Psoas muscle (tissue), 8 donors: ENCODE measurements at places on chromosomes 11 and 22. TPM values are rescaled to one million over a fixed set of nuclear protein-coding genes. Genes with fewer than 3 reads are reported as not detected.

CYP2D6 gene
- total RNA-seq, result 0.26 TPM

ATG16L2 gene
- 9.6 TPM for total RNA-seq

CARD18 gene
- not detected for total RNA-seq

DDI1 gene
- total RNA-seq, result not detected

CNTF gene
- total RNA-seq, result 3.5 TPM

APLNR gene
- 4.3 TPM for total RNA-seq

VWCE gene
- 0.98 TPM for total RNA-seq

PRDM11 gene
- 7.3 TPM for total RNA-seq

SPI1 gene
- 5.5 TPM for total RNA-seq

PPP2R1B gene
- total RNA-seq, result 8.1 TPM

SLC25A45 gene
- 8.8 TPM for total RNA-seq

MOGAT2 gene
- total RNA-seq, result not detected

PSMD13 gene
- 108 TPM for total RNA-seq

RPUSD4 gene
- 90.7 TPM for total RNA-seq

CTNND1 gene
- total RNA-seq, result 33.2 TPM

- DNase-seq, result no peak
These were observed at the start of gene ADM2 for GRCh38 chr22:50481440-50482106. Gene ADM2 (plus strand): TSS chr22:50481543. CDS start chr22:50481848, 305 bp downstream.

- no peak for DNase-seq
These were observed 79.3 kb downstream of the MICAL2 start for GRCh38 chr11:12189543-12190235.

DNA sequence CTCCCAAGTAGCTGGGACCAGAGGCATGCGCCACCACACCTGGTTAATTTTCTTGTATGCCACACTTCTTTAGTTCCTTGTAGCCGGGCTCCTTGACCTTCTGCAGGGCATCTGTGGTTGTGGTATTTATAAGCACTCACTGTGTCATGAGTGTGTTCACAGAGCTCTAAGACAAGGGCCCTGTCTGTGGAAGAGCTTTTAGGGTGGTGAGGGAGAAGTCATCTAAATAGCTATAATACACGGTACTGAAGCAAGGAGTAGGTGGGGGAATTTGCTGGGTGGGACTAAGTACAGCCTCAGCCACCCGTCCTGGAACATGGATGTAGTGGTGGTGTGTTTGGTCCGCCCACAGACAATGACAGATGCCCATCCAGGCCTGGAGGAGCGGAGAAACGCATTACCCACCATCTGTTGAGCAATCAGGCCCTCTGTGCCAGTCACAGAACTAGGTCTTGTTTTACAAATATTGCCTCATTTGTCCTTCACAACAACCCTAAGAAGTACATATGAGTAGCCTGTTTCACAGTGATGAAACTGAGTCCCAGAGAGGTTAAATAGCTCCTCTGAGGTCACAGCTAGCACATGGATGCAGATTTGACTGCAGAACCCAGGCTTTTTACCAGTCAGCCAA is 10.1 kb downstream of the ACO2 start:
- peak; percentile 79 for DNase-seq

DNA sequence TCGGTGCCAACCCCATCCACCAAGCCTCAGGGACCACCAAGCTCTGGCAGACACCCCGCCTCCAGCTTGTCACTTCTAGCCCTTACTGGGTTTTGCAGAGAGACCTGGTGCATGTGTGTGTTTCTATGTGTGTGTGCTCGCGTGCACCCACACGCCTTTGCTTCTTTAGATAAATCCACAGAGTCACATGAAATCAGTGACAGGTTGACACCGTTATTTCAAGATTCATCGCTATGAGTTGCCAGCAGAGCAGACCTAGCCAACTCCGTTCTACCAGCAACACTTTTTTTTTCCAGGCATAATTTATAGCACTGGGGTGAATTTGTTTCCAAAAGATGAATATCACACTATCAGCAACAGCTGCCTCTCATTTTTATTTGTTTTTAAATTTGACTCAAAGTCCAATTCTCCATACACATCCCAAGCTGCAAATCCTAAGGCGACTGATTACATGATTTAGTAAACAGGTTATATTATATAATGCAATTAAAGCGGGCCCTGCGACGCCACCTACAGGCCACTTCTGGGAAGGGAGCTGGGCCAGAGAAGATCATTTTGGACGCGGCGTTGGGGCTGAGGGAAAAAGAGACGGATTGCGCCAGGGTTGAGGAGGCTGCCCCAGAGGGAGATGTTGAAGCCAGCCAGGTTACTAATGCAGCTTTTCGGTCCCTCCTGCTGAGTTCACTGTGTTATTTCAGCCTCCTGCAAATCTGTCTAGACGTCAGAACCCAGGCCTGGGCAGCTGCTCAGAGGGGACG is 150.5 kb downstream of the FEZ1 start:
- DNase-seq, result peak; percentile 93

DNA sequence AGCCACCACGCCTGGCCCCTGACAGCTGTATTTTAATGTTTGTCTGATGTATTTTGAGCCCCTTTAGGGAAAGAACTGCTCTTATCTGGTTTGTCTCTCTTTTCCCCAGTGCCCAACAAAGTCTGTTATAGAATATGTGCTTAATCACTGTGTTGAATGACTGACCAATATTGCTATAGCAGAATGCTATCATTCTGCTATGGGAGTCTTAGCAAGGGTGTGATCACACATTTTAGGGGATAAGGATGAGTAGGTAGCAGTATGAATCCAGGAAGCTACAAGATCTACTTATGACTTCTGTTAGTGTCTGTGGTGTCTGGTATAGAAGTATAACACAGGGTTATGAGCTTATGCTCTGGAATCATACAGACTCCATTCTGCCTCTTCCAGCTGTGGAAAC is 117.5 kb upstream of the RRM1 start:
- DNase-seq, result no peak

GRCh38 chr11:23988381-23989006 is 508.4 kb upstream of the LUZP2 start:
- no peak for DNase-seq

- DNase-seq, result no peak
These were observed 910.1 kb upstream of the FAT3 start for GRCh38 chr11:91314521-91314920.

- DNase-seq, result peak; percentile 72
These were observed 14.0 kb downstream of the RAC2 start for GRCh38 chr22:37229805-37230672.

- DNase-seq, result no peak
These were observed 3.7 kb upstream of the MS4A10 start for GRCh38 chr11:60781286-60781980.

DNA sequence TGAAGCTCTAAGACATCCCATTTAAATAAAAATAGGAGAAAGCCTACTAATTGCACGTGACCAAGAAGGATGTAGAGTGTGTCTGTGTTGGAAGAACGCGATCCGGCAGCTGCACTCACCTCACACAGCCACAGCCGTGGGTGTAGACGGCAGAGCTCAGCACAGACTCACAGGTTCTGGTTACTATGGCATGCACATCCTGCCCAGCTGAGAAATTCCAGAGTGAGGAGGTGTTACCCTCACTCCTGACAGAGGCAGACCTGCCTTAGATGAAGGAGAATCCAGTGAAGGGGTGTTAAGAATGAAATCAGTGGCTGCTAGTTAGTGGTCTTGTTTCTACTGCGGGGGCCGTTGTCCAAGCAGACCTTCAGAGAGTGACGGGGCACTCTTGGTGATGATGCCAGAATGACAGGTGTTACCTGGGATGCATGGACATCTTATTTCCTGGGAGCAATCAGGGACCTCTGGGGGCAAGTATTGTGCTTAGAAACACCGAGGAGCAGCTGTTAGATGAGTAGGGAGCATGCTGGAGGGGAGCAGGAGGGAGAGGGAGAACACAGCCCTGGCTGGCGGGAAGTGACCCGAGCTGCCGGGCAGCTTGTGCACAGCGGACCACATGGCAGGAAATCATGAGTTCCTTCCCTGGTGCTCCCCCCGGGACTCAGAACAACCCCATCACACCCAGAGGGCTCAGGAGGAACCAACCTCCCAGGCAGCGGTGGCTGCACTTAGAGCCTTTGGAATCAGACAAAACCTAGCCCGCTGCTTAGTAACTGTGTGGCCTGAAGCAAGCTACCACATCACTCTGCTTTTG is 12.3 kb downstream of the KCNJ5 start:
- no peak for DNase-seq

DNA sequence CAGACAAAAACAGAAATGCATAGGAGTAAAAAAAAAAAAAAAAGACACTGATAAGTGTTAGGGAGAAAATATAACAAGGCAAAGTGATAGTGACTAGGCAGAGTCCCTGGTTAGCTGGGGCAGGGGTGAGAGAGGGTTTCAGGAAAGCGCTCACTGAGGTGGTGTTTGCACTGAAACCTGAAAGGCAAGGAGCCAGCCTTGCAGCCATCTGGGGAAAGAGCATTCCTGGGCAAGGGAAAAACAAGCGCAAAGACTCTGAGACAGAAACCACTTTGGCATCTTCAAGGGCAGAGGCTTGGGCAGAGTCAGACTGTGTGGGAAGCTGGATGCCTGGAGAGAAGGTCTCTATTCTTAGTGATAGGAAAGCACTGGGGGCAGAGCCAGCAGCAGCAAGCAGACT is 14.5 kb downstream of the CLMP start:
- no peak for DNase-seq

DNA sequence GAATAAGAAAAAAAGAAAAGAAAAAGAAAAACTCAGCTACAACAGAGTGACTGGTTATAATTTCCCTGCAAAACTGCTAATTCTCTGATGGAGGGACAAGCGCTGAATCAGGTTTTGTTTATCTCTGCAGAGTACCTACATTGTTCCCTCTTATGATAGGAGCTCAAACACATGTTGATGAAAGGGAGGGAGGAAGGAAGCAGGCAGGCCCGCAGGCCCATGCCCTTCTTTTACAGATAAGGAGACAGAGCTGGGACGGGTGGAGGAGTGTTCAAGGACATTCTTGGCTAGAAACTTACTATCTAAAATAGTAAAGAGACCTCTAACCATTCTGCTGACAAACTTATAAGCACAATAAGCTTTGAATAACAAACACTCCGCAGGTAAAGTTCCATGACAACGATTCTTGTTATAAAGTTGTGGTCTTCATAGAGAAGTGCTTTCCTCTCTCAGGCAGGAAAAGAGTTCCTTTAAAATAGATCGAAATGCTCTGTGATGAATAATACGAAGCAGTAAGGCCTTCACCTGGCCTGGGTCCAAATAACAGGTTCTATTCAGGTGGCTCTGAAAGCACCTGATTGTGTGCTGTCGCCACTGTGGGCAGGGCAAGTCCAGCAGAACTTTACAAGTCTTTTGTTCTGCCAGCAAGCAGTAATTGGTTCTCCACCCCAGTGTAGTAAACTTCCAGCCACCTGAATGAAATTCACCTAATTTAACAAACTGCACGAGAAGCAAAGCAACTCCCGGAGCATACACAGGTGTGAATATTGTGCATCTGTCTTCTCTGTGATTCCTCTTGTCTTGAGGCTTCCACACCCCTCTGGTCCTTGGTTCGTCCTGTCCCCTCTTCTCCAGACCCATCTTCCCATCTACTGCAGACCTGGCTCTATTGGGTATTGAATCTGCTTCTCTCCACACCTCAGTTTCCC is 15.3 kb upstream of the MICAL2 start:
- no peak for DNase-seq

DNA sequence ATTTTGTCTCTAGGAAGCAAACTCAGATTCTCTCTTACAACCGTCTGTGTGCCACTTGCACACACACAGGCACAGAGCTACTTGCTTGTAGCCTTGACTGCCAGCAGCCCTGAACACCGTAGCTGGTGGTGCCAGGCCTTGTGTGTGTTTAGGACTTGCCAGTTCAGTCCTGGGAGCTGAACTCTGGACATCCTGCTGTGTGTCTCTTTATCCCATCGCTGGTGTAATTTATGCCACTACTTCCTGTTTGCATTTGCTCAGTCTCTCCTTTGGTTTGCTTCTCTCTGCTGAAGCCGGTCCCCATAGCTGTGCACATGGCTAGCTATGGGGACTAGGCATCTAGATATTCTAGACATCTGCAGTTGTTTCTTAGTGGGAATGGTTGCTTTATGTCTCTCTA is 24.0 kb downstream of the MARK2 start:
- DNase-seq, result no peak

- no peak for DNase-seq
These were observed 1.4 kb upstream of the OR52W1 start for GRCh38 chr11:6197466-6198200.

- peak; percentile 93 for DNase-seq
These were observed 2.9 kb upstream of the GGT5 start for GRCh38 chr22:24247564-24248344.

GRCh38 chr11:1744891-1745700 is 5.3 kb downstream of the IFITM10 start:
- DNase-seq, result no peak

DNA sequence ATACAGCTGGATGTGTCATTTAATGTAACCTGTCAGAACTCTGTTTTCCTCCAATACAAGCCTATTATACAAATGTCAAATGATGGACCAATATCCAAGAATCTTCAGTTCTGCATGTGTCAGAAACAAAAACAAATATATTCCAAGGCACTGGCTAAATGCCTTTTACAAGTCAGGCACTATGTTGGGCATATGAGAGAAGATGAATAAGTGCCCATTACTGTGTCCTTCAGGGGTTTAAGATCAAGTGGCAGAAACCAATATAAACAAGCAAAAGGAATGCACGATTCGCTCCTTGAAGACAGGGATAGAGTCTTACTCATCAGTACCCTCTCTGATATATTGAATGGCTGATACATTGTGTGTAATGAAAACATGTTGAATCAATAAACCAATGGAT is 254.4 kb downstream of the TTC28 start:
- DNase-seq, result no peak

DNA sequence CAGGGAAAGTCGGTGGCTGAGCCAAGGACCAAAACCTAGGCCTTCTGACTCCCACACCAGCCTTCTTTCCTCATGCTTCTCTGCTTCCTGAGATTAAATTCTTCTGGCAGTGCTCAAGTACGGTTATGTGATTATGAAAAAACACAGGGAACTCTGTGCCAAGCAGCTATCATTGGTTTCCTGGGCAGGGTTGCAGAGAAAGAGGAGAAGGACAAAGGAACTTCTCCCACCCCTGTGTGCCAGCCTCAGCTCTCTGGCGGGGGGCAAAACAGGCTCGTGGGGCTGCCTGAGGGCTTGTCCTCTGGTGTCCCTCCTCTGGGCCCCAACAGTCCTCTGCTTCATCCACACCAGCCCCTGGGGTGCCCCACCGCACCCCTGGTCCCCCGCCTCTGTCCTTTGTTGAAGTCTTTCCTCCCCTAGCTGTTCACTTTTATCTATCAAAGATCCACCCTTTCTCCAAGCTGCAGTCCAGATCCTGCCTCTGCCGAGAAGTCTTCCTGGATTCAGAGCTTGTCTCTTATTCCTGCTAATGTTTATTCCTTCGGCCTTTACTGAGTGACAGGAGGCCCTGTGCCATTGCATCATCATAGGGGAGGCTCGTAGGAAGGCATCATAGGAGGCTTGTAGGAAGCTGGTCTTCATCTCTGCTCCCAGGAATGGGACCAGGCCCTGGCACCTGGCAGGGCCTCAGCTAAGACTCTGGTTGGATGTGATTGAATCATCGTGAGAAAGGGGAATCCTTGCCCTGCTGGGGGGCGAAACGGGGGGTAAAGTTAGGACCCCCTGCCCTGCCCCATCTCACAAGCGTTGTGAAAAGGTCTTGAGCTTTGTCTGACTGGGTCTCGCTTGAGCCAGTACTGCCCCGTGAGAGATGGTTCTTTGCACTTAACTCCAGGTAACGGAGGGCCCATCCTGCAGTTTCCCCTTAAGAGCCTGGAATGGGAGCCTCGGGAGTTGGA is 11.5 kb upstream of the FTH1 start:
- DNase-seq, result no peak
